ENCODE measurements at places on chromosomes 4 and X.

DNA sequence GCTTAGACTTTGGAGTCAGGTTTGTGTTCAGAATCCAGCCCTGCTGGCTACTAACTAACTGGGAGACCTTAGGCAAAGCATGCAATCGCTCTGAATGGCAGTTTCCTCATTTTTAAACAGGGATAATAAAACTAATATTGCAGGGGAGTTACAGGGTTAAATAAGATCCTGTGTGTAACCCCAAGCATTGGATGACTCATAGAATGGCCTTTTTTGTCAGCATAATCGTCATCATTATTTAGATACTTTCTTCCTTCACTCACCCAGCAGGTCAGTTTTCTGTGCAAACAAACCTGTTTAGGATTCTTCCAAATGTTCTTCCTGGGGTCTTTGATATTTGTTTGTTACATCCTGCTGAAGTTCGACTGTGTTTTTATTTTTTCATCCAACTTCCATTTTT, 208.2 kb downstream of the EVC2 start:
- DNase-seq = no peak

GRCh38 chr4:105550641-105551040, 1.8 kb upstream of the ARHGEF38 start:
- DNase-seq = no peak

DNA sequence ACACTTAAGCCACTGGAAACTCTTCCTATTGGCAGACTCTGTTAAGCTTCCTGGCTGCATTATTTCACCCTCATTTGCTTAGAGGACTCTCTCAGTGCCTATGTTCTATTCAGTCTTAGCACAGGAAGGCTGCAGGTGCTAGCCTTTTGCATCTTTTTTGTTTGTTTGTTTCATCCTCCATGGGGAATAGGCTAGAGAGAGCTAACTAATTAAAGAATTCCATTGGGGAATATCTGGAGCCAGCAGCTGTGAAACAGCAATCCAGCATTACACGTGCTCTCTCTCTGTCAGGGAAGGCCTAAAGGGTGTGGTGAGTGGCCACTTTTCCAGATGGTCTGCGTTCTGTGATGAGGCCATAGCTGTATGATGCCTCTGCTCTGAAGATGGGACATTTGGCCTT, 633.6 kb downstream of the SPRY1 start:
- no peak for DNase-seq

GRCh38 chr4:31134720-31135119, 414.6 kb downstream of the PCDH7 start:
- DNase-seq = no peak

DNA sequence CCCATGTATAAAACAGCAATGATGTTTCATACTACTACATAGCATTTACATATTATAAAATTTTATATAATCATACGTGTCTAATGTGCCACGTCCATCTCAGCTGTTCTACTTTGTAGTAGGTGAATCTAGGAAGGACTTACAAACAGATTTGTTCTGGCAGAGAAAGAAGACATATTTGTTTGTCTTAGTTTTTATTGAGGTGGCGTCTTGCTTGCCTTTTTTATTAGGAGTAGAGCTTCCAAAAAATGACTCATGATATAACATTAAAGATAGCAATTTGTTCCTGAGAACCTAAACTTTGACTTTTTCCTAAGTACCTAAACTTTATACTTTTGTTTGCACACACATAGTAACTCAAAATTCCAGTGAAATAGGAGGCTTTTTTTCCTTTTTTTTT, 64.6 kb downstream of the CLDN22 start:
- no peak for DNase-seq

GRCh38 chr4:81541161-81541945, 69.6 kb upstream of the RASGEF1B start:
- DNase-seq = no peak

Data from endothelial cell (in vitro differentiated cells).